NCI-H1417 treated with DMSO at 0.1 percent for 48 hours (cell line): ENCODE measurements at places on chromosomes 13 and 19.

DNA sequence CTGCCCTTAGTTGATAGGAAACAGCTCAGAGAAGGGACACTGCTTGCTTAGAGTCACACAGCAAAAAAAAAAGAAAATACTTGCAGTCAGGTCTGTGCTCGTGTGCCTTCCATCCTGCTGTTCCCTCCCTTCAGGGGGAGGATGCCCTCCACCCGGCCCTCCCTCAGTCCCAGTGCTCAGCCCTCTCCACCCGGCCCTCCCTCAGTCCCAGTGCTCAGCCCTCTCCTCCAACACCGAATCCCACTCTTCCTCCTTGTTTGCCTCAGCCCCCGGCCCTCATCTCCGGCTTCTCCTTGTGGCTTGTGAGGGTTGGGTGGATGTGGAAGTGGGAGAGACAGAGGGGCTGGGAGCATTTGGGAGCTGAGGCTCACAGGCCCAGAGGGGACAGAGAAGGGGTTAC lies 5.8 kb downstream of the TFPT start:
- DNase-seq, result no peak

GRCh38 chr19:2820112-2820702 lies 539 bp downstream of the ZNF554 start:
- no peak for DNase-seq

- DNase-seq, result no peak
Measured at GRCh38 chr13:42048342-42048683, at the start of gene DGKH. DGKH (plus strand) TSS chr13:42048648; CDS start chr13:42048774, 126 bp downstream.

DNA sequence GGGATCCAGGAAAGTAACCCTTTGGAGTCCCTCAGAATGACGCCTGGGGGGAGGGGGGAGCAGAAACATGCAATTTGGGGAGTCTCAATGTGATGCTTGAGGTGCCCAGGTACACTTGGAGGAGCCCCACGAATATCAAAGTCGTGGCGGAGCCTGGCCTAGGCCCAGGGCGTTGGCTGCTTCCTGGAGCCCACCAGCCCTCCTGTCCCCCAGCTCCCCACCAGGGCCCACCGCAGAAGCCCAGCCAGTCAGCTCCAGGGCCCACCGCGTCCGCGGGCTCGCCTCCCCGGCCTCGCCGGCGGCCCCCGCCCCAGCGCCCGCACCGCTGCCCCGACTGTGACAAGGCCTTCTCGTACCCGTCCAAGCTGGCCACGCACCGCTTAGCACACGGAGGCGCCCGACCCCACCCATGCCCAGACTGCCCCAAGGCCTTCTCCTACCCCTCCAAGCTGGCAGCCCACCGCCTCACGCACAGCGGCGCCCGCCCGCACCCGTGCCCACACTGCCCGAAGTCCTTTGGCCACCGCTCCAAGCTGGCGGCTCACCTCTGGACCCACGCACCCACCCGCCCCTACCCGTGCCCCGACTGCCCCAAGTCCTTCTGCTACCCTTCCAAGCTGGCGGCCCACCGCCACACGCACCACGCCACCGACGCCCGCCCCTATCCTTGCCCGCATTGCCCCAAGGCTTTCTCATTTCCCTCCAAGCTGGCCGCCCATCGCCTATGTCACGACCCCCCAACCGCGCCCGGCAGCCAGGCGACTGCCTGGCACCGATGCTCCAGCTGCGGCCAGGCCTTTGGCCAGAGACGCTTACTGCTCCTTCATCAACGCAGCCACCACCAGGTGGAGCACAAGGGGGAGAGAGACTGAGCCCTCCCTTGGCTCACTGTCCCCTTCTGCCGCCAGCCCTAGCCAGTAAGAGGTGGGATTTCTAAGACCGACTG lies 2.1 kb downstream of the ZNF575 start:
- no peak for DNase-seq

DNA sequence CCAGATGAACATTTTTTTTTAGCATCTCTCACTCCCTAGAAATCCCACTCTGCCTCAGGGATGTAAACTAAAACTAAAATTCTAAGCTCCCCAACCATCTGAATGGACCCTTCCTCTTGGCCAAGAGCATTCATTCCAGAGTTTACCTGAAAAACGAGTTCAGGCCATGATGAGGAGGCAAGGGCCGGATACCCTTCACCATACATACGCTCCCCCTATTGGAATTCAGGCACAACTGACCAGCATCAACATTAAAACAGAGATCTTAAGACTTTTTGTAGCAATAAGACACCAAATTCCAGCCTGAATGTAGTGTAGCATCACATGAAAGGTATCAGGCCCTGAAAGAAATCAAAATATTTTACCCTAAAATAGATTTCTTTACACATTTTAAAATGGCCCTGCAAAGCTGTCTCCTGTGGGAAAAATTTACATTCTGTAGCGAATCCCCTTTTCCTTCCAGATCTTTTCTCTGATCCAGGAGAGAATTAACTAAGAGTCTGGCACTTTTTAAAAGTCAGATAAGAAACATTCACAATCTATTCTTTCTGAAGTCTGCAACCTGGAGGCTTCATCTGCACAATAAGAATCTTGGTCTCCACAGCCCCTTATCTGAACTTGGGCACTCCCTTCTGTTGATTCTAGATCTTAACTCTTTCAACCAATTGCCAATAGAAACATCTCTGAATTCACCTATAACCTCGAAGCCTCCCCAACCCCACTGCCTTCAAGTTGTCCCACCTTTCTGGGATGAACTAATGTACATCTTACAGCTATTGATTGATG lies 888.5 kb downstream of the UQCRFS1 start:
- no peak for DNase-seq

DNA sequence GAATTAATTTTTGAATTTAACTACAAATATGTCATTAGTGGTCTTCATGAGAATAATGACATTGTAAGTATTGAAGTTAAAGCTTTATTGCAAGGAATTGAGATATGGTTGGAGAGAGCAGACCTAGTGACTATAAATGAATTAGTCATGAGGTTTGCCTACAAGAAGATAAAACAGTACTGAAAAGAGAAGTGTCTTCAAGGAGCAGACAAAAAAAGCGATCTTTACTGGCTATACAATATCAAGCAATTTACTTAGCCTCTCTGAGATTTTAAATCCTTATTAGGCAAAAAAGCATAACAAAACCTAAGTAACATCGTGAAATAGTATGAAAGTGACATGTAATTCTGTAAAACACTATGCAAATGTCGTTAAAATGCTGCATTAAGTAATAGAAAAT lies 435.1 kb upstream of the PCDH20 start:
- no peak for DNase-seq

DNA sequence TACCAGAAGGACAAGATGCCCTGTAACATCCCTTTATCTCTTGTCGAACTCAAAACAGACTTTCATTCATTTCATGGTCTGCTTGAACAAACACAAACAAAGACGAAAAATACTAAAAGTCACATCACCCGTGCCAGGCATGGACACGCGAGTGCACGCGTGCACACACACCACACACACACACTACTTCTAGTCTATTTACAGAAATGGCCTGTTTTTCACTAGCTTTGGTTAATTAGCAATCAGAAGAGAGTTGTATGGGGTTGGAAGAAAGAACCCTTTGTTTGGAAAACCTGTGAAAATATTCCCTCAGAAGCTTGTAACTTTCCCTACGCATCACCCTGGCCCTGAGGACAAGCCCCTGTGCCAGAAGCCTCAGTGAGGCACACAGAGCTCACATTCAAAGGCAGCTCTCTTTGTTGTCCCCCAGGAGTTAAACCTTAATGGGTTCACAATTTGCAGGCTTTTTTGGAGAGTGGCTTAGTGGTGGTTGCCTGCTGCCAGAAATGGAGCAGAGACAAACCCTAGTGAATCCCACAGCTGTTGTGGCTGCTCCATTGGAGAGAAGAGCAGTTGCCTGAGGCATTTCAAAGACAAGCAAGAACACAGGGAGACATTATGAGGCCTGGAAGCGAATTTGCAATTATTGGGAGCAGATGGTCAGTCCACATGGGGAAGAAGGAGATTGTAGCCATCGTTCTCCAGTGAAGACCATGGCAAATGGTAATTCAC lies 55.9 kb downstream of the STARD13 start:
- no peak for DNase-seq

DNA sequence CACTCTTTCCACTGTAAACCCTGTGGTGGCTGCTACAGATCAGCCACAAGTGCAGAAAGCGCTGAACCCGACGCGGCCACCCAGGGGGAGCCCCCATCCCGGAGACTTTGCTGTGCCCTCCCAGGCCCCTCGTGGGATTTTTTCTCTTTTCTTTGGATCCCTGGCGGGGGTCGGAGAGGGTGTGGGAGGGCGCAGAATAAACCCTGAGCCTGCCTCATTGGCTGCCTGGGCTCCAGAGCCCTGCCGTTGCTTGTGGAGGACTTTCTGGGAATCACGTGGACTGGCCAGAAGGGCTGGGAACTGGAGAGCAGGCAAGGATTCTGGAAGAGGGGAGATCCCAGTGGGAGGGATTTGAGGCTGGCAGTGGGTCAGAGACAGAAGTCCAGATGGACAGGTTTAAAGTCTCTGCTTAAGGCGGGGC lies 24.9 kb downstream of the GADD45B start:
- DNase-seq, result no peak

DNA sequence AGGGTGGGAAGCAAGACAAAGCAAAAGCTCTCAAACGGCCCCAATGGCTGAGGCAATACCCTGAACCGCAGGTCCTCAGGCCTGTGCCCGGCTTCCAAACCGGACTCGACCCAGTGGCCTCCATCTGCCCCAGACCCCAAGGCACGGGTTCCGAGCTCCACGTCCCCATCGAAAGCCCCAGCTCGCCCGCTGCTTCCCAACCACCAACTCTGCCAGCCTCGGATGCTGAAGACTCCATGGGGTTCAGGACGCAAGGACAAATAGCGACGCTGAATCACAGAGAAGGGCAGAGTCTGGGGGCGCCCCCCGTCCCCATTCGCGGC lies 559 bp downstream of the POLR2E start:
- DNase-seq, result no peak

DNA sequence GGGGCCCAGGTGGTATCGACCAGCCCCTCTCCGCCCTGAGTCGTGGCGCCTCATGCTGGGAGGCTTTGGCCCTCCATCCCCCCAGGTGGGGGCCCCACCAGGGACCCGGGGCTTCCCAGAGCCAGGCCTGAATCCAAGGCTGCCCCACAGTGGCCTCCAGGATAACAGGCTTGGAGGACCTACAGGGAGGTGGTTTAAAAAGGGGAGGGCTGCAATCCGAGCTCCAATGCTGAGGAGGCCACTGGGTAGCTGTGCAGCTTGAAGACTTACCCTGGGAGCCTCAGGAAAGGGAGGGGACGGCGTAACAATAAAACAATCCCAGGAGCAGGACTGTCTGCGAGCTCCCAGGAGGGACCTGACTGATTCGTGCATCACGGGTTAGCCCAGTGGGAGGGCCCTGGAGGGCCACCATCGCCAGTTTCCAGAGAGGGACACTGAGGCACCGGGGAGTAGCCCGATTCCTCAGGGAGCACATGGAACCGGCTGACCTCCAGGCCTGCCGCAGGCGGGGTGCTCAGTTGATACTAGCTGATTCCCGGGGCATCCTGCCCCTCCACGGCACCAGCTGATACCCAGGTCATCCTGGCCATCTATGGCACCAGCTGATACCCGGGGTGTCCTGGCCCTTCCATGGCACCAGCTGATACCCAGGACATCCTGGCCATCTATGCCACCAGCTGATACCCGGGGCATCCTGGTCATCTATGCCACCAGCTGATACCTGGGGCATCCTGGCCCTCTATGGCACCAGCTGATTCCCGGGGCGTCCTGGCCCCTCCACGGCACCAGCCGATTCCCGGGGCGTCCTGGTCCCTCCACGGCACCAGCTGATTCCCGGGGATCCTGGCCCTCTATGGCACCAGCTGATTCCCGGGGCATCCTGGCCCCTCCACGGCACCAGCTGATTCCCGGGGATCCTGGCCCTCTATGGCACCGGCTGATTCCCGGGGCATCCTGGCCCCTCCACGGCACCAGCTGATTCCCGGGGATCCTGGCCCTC lies 3.7 kb upstream of the C2CD4C start:
- no peak for DNase-seq

- DNase-seq, result no peak
Measured at GRCh38 chr19:44648631-44649251, 5.0 kb downstream of the PVR start.

GRCh38 chr19:55273978-55274707 lies 5.8 kb downstream of the HSPBP1 start:
- DNase-seq, result peak; percentile 4

DNA sequence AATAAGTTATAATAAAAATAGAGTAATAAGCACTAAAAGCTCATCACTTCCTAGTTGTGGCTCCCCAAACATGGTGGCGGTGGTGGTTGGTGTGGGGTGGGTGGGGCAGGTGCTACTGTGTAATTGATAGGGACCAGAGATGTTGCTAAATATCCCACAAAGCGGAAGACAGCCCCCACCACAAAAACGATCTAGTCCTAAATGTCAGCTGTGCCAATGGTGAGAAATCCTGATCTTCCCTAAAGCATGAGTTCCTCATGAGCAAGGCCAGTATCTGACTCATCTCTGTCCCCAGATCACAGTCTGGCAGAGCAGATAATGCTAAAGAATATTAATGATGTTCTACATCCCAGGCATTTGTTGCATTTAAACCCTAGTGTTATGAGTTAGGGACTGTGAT lies 1.9 kb upstream of the EDDM13 start:
- DNase-seq, result no peak

- DNase-seq, result no peak
Measured at GRCh38 chr13:78650717-78651083, 8.3 kb downstream of the OBI1 start.

DNA sequence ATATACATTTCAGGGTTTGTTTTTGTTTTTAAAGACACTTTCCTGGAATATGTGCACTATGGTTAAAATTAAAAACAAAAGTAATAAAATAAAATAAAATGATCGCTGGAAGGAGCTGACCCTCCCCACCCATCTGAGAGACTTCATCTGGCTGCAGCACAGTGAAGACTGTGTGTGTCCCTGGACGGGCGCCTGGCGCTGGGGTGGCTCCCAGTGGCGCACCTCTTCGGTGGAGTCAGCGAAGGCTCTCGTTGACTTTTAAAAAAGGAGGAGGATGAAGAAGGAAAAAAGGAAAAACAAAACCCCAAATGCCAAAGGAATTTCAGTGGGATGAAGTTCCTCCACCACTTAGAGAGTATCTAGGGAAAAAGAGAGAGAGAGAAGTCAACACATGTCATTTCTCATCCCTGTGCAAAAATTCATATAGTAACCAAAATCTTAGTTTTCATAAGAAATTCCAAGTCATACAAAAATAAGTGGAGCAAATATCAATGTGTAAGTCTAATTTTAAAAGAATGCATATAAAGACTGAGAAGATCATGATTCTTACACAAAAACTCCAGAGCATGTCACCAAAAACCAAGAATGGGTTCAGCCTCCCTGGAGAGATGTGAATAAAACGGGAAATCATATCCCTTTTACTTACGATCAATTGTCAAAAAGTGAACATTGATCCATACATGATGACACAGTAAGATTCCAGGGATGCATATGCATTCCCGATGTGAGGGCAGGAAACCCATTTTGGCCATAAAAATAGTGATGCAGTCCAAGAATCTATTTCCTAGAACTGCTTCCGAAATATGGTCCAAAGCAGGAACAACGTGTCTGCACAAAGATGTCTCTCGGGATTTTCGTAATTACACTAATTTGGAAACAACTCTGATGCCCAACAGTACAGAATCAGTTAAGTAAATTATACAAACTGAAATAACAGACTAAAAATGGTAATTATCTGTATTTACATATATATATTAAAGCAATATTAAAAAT lies 123.8 kb downstream of the STK24 start:
- no peak for DNase-seq
